Colonic mucosa (tissue), 4 donors: ENCODE measurements at places on chromosomes 2 and 18. TPM values are rescaled to one million over a fixed set of nuclear protein-coding genes. Genes with fewer than 3 reads are reported as not detected.
A peak's percentile ranks its signal among the peaks of the same experiment; 100 is the strongest.

- DNase-seq = no peak
These were observed 2.6 kb downstream of the HAAO start for GRCh38 chr2:42789751-42790150.

The AFF3 gene
- 0.86 TPM for total RNA-seq

The ADRA2B gene
- total RNA-seq = 0.54 TPM

The GRHL1 gene
- total RNA-seq = 1.6 TPM

DNA sequence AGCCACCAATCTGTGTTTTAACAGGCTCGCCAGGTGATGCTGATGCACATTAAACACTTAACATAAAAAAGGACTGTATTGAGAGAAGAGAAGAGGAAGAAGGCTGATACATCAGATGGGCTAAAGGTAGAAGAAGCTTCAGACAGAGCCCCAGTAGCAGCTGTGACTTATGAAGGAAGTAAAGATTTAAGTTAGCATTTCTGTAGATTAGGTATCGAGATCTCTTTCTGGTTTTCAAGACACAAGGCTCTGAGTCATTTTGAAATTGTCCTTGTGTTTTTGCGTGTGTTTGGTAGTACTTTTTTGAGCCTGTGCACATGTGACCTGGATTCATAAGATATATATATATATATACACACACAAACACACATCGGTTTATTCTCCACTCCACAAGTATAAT lies 40.6 kb upstream of the GCFC2 start:
- DNase-seq = no peak

The REEP1 gene
- total RNA-seq = 5.7 TPM

GRCh38 chr2:26816893-26817292 lies 31.0 kb downstream of the CENPA start:
- peak; percentile 33 for DNase-seq
